ENCODE measurements at places on chromosomes 3 and 15.
A peak's percentile ranks its signal among the peaks of the same experiment; 100 is the strongest.

GRCh38 chr3:94301366-94301765 is 238.5 kb downstream of the NSUN3 start:
- no peak for DNase-seq

DNA sequence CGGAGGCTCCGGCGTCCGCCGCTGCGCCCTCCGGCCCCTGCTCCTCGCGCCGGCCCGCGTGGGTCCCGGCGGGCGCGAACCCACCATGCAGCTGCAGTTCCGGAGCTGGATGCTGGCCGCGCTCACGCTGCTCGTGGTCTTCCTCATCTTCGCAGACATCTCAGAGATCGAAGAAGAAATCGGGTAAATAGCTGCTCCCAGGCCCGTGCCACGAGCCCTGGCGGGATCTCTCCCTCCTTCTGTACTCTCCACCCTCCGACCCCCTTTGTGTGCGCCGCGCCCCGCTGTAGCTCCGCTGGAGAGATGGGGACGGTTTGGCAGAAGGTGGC is 263 bp downstream of the ST8SIA2 start:
- no peak for DNase-seq

GRCh38 chr3:113234028-113234427 is 22.7 kb downstream of the BOC start:
- no peak for DNase-seq

DNA sequence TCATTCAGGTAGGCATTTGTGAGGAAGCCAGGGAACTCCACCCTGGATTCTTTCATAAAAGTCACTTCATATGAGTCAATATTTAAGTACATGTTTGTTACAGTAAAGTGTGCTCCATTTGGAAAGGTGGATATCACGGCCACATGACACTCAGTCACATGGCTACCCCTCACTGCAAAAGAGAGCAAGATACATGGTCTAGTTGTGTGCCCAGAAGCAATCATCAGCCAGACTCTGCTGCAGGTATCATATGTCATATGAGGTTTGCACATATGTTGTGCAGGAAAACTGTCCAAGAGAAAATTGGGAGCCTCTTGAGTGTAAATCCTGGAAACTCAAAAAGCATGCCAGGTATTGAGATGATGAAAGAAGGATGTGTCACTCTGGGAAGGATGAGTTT is 55.0 kb upstream of the NMNAT3 start:
- DNase-seq = no peak

DNA sequence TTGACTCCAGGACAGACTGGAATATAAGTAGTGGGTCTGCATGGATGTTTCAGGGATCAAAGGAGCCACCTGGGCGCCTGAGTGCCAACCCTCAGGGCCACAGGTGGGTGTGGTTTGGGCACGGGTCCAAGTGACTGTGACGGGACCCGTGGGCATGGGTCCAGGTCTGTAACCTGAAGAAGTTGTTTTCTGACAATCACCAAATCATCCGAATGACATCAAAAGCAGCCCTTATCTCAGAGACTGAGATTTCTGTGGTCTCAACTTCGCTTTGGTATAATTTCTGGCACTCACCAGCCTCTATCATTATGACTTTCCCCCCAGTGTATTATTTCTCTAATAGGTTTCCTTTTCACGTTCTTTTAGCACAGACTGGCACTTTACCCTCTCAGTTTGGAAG is 24.4 kb downstream of the RLBP1 start:
- no peak for DNase-seq

DNA sequence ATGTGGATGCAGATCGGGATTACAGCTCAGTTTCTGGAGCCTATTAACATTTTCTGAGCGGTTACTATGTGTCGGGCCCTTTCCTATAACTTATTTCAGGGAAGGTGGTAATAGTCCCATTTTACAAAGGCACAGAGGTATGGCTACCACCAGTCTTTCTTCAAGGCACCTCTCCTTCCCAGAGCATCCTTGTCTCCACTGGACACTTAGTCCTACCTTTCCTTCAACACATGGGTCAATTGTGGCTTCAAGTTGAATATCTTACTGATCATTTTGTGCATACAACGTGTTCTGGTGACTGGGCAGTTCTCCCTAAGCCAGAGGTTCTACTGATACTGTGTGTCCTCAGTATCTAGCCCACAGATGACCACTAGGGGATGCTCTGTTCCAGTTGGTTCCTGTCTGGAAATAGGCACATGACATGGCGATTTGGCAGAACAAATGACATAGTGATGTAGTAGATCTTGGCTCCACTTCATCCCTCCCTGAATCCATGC is 60.7 kb upstream of the CMTM8 start:
- peak; percentile 22 for DNase-seq

- no peak for DNase-seq
Observed at GRCh38 chr15:38042707-38043445, 108.4 kb downstream of the TMCO5A start.

GRCh38 chr3:49020330-49021212 is 1.4 kb upstream of the NDUFAF3 start:
- no peak for DNase-seq

GRCh38 chr15:72771329-72771725 is 12.2 kb downstream of the ADPGK start:
- no peak for DNase-seq

GRCh38 chr3:123759871-123760270 is 124.3 kb downstream of the MYLK start:
- no peak for DNase-seq

DNA sequence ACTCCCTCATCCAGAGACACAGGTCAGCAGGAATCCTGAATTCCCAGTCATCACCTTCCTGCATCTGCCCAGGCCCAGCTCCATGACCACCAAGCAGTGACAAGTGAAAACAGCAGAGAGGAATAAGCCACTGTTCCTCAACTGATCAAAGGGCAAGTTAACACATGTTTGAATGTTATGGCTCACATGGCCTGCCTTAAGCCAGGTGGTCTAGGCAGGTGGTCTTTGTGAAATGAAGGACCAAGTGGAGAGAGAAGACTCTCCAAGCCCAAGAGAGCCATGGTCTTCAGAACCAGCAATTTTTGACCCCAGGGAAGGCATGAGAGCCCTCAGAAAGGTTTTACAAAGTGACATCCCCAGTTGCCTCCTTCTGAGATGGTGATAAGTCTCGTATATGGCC is 161.8 kb downstream of the EPHB1 start:
- no peak for DNase-seq

- no peak for DNase-seq
Observed at GRCh38 chr3:126151562-126152302, 28.7 kb downstream of the ALDH1L1 start.

GRCh38 chr15:50496692-50497091 is 49.8 kb downstream of the USP50 start:
- no peak for DNase-seq

DNA sequence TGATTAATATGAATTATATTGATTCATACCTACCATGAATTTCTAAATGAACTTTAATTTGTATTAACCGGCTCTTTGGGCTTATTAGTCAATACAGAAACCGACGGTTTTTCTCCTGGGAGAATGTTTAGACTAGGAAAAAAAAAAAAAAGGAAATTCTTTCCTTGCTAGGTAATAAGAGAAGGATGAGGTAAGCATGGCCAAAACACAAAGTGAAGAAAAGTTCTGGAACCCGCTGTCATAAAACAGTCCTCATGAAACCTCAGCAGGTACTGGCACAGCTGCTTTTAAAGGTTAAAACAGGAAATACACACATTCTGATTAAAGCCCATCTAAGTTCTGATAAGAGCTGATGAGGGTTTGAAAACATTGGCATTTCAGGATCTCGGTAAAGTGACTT is 30.8 kb upstream of the PSTPIP1 start:
- DNase-seq = no peak

DNA sequence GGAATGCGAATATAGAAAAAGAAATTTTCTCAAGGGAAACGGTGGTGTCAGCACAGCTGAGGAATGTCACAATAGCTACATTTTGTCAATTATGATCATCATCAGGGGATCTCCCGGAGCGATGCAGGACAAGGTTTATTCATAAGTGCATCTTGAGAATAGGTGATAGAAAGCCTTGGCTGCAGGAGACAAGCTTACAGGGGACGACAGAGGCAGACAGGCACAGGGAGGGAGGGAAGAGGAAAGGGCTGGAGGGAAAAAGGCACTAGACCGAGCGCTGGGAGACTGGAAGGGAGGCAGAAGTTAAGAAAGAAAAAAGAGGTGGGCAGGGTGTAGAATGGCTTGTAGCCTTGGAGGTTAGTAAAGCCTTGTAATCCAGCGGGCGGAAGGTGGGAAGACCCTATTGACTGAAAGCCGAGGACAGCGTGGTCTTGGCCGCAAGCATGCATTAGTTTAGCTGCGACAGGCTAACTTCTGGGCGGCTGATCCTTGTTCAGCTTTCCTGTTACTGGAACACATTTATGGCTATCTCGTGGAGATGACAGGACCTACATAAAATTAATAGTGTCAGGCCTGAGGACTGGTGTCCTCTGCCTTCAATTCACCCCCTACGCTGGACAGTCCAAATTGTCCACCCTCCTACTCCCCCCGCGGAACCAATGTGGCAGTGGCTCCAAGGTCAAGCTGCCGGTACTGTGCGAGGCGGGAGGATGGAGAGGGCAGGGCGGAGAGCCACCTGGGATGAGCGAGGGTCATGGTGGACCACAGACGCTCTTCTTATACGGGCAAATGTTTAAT is 1.4 kb upstream of the NECTIN3 start:
- no peak for DNase-seq

DNA sequence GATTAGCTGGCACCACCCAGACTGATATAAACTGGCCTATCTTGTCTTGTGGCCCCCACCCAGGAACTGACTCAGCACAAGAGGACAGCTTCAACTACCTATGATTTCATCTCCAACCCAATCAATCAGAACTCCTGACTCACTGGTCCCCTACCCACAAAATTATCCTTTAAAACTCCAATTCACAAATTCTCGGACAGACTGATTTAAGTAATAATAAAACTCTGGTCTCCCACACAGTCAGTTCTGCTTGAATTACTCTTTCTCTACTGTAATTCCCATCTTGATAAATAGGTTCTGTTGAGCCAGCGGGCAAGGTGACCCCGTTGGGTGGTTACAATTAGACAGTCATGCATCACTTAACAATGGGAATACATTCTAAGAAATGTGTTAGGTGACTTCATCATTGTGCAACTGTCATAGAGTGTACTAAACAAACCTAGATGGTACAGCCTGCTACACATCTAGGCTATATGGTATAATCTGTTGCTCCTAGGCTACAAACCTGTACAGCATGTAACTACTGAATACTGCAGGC is 48.1 kb upstream of the MAP4 start:
- no peak for DNase-seq

GRCh38 chr3:139571711-139572110 is 32.2 kb upstream of the RBP1 start:
- no peak for DNase-seq

DNA sequence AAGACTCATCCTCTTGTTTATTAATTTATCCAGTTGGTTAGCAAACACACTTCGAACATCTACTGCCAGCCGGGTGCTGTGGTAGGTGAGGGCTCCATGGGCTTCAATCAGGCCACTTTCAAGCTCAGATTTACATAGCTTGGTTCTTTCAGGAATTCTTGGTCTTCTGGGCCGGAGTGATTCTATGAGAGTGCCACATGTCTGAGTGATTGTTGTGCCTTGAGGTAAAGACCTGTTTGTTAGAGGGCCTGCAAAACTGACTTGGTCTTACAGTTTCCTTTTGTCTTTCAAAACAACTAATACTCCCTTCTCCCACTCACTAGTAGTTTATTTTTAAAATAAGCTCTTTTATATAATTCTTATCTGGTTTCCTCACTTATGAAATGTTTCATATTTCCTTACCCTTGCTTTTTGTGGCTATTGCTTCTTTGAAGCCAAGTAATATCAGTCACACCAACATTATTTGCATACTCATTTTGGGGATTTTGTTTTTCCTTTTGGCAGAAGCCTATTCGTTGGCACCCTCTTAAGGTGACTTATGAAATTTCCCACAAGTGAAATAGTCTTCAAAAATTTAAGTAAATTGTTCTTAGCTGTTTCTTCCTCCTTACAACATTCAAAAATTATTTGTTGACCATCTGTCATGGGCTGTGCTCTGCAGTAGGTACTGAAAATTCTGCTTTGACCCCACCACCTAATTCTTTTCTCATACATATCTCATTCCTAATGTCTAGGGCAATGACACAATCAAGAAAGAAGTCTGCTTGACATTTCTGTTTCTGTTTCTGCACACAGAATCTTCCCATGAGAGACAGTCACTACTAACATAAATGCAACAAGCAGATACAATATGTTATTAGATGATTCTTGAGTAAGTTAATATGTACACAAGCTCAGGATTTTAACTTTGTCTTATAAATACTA is 120.2 kb downstream of the LRRC28 start:
- DNase-seq = no peak

DNA sequence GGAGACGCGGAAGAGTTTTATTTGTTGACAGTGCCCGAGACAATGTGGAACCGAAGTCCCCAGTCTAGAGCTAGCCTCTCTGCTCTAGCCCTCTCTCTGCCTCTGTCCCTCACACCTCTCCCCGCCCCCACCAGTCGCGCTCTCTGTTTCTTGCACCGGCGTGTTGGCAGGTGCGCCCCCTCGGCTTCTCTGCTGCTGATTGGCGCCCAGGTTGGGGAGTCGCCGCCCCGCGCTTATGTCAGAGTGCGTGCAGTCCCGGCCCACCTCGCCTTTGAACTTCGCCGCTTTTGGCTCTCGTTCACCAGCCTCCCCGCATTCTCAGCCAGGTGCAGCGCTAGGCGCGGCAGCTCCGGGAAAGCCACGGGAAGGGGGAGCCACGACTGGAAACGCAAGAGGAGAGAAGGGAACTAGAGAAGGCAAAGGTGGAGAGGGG is at the start of gene SOX14:
SOX14 (plus strand) TSS at position 315 of the 433 bp plus-strand sequence. CDS start 470 bp downstream, outside the sequence.
- no peak for DNase-seq

DNA sequence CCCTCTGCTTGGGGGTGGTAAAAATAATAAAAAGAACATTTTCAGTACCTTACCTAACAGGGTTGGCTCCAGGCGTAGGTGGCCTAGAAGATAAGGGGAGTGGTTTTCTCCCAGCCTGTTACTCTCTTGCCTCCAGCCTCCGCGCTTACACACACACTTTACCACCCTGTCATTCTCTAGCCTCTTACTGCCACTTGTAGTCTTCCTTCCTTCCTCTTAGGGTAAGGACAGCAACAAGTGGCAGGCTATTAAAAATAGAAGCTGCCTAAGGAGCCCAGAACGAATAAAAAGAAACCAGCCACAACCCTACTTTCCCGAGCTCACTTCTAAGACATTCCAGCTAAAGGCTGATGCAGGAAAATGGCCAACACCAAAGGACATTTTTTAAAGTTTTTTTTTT is 9.6 kb upstream of the LIPH start:
- no peak for DNase-seq

GRCh38 chr15:74798388-74799254 is 14.0 kb upstream of the LMAN1L start:
- DNase-seq = no peak

DNA sequence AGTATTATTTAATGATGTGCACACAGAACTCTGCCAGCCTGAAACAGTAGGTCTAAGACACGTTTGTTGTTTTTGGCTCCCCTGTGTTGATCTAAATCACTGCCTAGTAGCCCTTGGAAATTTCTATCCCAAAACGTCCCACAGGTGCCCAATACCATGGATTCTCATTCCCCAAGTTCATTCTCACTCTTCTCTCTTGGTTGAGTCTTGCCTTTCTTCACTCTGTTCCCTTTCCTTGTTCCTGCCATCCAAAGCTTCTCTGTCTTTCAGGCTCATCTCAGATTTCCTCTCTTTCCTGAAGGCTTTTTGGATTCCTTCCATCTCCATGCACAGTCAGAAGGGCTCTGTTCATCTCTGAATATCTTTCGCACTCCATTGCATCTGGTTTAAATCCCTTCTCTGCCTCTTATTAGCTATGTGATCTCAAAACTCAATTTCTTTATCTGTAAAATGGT is 54.2 kb downstream of the PPARG start:
- DNase-seq = no peak

All from T-cell (primary cell).